Activated effector memory CD4-positive, alpha-beta T cell treated with Interleukin-2 at 50 U/mL for 16 hours (primary cell): ENCODE measurements at places on chromosomes 4 and X.

DNA sequence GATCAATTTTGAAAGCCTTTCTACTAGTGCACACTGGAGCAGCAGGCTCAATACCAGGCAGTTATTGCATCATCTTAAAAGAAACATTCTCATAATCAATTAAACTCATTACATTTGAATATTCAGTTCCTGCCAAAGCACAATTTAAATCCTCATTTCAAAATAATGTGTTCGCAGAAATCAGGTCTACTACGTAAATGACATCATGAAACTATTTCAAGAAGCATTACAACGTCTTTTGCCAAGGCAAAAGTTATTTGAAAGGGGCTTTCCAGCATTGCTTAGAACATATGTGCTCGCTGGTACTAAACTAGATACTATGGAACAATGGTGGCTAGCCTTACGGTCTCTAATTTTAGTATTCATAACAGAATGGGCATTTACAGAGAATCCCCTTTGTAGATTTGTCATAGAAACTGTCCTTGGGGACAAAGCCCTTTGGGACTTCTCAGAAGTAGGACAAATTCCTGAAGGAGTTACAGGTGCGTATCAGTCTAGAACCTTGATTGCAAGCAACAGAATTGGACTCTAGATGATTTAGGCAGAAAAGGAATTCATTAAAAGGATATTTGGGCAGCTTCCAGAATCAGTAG is 27.6 kb upstream of the HUWE1 start:
- DNase-seq = no peak

DNA sequence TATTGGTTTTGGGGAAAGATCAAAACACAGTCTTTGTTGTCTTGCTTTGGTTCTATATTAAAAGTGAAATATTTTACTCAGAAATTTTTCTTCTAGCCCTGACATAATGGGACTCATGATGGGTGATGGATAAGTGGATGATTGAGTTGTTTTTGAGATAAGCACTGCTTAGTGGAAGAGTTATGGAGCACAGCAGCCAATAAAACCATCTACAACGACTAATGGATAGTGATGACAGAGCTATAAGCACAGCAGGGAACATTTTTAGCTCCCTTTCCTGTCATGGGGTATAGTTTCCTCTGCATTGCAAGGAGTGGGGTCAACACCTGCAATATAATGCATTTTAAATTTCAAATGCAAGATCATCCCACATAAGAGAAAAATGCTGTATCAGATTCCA is 812.4 kb downstream of the STPG2 start:
- DNase-seq = no peak

GRCh38 chr4:111556141-111556781 is 589.0 kb upstream of the FAM241A start:
- DNase-seq = no peak

DNA sequence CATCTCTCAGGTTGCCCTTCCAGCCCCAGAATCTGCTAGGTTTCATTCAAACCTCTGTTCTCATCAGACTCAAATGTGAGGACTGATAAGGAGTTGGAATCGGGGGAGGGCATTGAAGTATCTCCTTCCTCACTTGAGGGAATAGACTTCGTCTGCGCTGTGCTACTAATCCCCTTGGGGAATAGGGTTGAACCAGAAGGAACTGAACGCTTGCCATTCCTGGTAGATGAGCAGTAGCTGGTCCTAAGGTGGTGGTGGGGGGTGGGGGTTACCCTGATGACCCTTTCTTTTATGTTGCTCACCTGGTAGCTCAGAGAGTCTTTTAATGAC is 692 bp upstream of the SLC9A7 start:
- no peak for DNase-seq

DNA sequence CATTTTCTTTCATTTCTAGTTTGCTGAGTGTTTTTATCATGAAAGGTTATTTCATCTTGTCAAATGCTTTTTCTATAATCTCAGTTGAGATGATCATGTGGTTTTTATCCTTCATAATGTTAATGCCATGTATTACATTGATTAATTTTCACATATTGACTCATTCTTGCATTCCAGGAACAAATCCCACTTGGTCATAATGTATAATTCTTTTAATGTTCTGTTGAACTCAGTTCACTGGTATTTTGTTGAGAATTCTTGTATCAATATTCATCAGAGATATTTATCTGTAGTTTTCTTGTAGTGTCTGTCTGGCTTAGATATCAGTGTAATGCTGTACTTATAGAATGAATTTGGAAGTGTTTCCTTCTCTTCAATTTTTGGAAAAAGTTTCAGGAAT is 16.7 kb upstream of the LHFPL1 start:
- DNase-seq = no peak

GRCh38 chr4:58214376-58214775 is 1104.2 kb upstream of the IGFBP7 start:
- no peak for DNase-seq

GRCh38 chrX:103608306-103608963 is 672 bp downstream of the TCEAL3 start:
- no peak for DNase-seq

DNA sequence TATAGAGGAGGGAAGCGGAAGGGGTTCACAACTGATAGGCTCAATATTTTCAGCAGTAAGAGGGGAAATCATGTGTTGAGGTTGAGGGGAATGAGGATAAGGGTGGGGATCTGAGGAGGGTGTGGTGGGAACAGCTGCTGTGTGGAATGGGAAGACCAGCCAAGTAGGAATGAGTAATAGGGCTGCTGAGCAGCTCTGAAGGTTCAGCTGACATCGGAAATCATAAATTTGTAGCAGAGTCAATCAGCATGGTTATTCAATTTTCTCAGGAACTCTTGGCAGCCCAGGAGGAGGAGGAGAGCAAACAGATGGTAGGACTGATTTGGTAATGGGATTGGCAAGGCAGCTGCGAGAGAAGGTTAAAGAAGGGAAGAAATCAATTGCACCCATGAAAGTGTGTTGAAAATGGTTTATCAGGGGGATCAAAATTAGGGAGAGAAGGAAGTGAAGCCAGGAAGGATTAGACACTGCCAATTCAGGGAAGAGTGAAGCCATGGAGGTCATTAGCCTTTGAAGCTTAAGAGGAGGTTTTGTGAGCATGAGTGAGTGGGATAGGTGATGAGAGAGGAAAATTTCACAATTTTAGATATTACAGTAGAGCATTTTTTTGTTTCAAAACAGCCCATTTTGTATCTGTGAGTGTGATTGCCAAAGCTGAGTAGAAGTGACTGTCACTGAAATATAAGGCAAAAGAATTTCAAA is 82.6 kb downstream of the PCDH7 start:
- no peak for DNase-seq

- no peak for DNase-seq
Observed at GRCh38 chr4:116618638-116619037, 466.7 kb downstream of the TRAM1L1 start.

DNA sequence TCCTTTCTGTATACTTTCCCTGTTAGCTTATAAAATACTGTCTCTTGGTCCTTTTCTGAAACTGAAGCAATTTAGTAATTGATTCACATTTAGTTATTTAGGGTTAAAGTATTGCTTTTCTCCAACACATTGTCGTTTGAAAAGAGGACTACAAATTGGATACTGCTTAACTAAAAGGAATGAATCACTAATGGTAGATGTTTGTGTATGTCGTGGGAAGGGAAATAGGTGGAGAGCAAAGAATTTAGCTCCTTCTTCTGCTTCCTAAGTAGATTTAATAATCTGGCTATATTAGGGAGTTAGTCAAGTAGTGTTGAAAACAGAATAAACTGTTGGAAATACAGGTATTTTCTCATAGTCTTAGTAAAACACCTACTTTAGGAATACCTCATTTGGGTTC is 27.9 kb downstream of the SLAIN2 start:
- DNase-seq = no peak

DNA sequence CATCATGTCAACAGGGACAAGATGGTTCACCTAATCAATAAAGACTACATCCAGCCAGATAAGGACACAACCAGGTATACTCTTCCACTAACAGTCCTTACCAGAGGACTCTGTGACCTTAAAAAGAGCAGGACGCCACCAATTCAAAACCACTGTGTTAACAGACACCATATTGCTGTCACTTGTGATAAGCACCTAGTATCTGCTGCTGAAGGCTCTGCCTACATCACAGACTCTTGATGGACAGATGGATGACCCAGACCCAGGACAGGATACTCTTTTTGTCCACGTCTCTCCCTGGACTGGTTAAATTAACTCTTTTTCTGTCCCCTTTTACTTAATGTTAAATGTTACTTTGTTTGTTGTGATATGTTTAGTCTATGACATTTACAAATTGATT is 586.2 kb upstream of the AGA start:
- DNase-seq = no peak

DNA sequence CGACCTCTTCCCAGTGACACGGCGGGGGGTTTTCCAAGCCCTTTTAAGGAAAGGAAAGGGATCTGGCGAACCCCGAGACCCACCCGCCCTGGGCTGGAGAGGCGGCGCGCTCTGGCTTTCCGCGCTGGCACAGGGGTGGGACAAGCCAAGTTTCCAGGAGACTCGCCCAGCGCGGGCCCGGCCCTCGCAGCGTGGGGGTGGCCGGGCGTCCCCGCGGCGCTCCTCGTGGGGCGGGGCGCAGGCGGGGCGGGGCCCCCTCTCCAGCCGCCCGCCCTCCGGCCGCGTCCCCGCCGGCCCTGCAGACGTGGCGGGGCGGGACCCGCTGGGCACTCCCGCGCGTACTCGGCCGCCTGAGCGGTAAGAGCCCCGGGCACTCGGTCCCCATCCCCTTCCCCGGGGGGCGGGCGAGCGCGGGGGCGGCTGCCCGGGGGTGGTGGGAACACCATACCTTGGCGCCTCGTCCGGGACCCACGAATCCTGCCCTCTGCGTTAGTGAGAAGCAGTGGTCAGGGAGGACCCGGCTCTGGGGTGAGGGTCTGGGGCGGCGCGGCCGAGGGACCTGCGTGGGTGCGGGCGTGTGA is at the start of gene FAM114A1:
Gene FAM114A1, plus strand, starts transcription at position 329 of the 581 bp plus-strand sequence. CDS start 10,273 bp downstream, outside the sequence.
- DNase-seq = no peak

DNA sequence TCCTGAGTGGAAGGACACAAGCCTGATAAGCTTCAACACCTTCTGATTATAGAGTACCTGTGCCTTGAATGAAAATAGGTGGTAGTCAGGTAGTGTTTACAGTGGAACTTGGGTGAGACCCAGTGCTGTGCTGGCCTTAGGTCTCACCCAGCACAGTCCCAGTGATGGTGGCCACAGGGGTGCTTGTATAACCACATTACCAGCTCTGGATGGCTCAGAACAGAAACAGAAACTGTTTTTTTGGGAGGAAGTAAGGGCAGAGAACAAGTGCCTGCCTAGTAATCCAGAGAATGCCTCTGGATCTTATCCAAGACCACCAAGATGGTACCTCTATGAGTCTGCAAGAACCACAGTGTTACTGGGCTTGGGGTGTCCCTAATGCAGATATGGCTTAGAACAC is 171.5 kb upstream of the DIPK2B start:
- no peak for DNase-seq

DNA sequence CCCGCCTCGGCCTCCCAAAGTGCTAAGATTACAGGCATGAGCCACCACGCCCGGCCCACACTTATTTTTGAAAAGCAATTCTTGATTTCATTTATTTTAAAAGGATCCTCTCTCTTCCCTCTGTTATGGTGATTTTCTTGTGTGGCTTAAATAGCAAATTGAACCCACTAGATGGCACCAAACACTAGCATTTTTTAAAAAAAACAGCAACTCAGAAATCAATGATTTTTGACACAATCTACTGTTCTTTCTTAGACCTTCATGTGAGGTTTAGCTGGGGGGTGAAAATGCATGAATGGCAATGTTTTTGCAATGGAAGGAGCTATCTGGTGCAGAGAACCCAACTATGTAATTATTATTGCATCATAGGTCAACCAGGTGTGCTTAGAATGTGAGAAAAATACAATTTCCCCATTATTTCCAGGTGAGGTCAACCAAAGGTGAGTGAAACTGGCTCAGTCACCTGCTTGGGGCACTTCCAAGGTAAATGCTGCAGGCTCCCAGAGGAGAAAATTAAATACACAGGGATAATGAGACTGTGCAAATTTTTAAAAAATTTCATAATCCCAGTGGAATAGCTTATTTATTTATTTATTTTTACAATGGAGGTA is 226.7 kb upstream of the PRKX start:
- no peak for DNase-seq

GRCh38 chrX:72208126-72208800 is 26.7 kb downstream of the PIN4 start:
- no peak for DNase-seq

- no peak for DNase-seq
Observed at GRCh38 chrX:145475725-145476124, 228.4 kb downstream of the SPANXN1 start.

GRCh38 chr4:55181010-55182005 is 55.9 kb upstream of the KDR start:
- DNase-seq = no peak

- no peak for DNase-seq
Observed at GRCh38 chr4:4323705-4324534, 33.9 kb downstream of the ZBTB49 start.

DNA sequence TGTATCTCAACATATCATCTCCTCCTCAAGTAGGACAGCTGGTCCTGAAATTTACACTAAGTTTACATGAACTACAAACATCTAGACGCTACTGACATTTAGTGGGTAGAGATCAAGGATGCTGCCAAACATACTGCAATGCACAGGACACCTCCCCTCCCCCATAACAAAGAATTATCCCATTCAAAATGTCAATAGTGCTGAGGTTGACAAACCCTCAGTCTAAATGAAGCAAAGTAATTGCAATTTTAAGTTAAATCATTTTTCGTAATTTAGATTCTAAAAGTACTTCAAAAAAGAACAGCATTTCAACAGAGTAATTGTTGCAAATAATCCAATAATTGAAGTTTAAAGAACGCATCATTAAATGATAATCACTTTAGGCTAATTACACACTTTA is 1.2 kb downstream of the PRMT9 start:
- no peak for DNase-seq

GRCh38 chr4:168437192-168437943 is 42.9 kb downstream of the DDX60L start:
- DNase-seq = no peak

GRCh38 chrX:31580726-31581125 is 508.9 kb upstream of the FTHL17 start:
- DNase-seq = no peak

DNA sequence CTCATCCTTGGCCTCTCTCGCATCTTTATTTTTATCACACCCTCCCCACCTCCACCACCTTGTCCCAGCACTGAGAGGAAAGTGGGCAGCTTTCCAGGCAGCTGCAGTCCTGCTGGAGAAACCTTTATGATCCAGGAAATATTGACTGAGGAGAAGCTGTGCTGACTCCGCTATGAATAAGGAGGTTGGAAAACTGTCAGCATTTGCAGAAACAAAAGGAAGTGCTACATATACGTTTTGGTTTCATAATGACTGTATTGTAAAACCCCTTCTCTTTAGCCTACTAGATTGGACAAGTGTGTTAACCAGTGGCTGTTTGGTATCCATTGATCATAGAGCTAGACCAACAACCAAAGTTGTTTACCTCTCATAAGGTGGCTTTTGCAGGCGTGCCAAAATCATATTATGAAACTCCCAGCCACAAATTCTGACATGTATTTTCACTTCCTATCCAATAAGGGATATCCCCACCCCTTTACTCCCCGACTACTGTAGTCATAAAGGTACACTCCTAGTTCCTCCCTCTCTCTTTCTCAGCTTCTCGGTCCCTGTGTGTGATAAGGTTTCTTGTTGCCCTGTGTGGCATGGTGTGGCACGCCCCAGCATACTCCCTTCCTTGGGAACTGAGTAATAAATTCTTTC is 88.4 kb downstream of the GPR143 start:
- no peak for DNase-seq
